ENCODE measurements at places on chromosomes 16 and 17.
A peak's percentile ranks its signal among the peaks of the same experiment; 100 is the strongest.

- no peak for DNase-seq
Measured at GRCh38 chr17:56679115-56679776, 85.7 kb downstream of the NOG start.

DNA sequence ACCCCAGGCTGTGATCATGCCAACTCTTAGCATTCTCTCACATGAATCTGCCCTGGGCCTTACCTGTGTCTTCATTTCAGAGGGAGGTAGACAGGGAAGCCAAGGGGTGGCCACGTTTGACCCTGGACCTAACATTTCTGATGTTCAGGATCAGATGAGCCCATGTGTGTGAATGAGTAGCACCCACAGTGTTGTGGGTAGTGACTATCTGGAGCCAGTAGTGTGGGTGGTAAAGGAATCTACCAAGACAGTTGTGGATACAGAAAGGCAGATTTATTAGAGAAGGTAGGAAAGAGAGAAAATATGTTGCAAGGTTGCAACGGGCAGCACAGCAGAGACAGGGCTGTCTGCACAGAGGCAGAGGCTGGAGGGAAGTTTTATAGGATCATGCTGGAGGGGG lies 60.5 kb downstream of the TK2 start:
- no peak for DNase-seq

DNA sequence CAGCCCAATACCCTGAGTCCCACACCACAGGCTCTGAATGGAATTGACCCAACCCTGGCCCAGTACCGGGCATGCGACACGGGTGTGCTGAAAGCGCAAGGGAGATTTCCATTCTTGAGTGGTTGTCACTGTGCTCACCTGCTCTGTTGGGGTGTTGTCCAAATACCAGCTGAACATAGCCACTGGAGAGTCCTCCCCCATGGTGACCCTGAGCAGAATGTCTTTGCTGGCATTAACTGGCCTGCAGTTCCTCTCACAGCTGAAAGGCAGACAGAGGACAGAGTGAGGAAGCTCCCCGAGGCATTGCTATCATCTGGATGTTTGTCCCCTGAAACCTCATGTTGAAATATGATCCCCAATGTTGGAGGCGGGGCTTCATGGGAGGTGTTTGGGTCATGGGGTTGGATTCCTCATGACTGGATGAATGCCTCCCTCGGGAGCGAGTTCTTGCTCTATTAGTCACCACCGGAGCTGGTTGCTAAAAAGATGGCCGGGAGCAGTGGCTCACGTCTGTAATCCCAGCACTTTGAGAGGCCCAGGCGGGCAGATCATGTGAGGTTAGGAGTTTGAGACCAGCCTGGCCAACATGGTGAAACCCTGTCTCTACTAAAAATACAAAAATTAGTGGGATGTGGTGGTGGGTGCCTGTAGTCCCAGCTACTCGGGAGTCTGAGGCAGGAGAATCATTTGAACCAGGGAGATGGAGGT lies 57.3 kb upstream of the BCO1 start:
- DNase-seq, result no peak

GRCh38 chr16:86514481-86515376 lies 4.4 kb downstream of the FOXF1 start:
- DNase-seq, result no peak

DNA sequence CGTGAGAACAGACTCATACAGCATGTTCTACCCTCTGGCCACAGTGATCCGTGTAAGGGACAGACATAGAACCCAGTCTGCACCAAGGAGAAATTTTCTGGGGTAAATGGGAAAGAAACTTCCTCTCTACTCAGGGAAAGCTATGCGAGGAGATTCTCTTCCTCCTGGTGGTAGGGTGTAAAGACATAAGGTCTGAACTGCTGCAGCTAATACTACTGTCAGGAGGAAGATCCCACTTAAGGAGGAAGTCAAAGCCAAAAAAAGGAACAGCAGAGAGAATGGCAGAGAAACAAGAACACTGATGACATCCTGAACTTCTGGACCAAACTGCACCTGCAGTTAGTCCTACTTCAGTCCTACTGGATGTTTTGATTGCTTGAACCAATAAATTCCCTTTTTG lies 7.1 kb upstream of the TM4SF5 start:
- DNase-seq, result no peak

GRCh38 chr16:79177018-79177417 lies 423.5 kb downstream of the MAF start:
- DNase-seq, result no peak

GRCh38 chr17:49342575-49342936 lies 19.5 kb downstream of the ZNF652 start:
- no peak for DNase-seq

DNA sequence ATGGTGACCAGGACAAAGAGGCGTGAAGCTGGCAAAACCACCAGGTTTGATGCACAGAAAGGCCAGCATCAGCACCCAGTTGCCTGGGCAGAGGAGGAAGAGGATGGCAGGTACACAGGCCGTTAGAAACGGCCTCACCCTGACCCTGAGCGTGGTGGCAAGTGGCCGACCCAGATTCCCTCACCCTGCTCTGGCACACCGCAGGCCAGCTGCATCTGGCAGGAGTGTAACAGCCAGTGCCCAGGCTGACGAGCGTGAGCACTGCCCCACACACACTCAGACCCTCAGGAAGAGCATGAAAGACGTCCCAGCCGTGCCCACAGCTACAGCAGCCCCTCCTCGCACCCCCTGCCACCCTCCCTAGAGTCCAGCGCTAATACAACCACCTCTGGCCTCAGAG lies 82.0 kb downstream of the ANKRD11 start:
- no peak for DNase-seq

DNA sequence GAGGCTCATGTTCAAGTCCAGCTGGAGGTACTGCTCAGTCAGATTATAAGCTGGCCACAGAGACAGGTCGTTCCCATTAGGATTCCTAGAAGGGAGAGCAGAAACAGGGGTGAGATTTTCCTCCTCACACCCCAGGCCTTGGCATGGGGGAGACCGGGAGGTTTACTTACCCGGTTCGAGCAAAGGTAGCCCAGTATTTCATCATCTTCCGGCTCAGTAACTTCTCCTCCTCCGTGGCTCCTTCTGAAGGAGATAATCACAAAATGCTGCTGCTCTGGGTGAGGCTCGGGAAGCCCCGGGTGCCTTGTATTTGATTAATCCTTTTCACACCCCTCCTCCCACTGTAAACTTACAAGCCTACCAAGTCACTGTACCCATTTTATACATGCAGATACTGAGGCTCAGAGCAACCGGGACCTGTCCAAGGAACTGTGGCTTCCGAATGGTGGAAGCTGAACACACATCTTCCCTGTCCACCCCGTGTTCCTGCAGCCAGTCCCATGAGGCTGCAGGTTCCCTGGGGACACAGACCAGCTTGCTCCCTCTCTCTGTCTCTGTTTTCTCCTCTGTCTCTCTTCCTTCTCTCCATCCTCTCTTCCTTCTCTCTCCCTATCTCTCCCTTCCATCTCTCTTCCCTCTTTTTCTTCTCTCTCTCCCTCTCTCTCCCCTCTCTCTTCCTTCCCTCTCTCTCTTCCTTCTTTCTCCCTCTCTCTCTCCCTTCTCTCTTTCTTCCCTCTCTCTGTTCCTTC lies 13.9 kb upstream of the CES1 start:
- no peak for DNase-seq

DNA sequence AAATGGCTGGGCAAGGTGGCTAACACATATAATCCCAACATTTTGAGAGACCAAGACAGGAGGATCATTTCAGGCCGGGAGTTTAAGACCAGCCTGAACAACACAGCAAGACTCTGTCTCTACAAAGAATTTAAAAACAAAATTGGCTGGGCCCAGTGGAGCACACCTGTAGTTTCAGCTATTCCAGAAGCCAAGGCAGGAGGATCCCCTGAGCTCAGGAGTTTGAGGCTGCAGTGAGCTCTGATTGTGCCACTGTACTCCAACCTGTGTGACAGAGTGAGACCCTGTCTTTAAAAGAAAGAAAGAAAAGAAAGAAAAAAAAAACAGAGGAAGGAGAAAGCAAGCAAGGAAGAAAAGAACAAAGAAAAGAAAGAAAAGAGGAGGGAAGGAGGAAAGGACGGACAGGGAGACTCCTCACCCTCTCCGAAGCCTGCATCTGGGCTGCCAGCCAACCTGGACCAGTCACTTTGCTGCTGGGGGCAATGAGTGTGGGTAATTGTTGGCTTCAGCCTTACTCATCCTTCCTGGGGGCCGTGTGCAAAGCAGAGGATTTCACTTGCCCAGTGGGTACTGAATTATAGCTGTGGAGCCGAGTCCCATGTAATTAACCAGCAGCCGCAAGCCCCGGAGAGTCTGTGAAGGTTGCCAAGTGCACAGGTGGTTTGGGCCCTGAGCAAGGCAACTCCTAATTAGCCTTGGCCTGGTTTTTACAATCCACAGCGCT lies 6.7 kb upstream of the MT4 start:
- DNase-seq, result peak; percentile 60

DNA sequence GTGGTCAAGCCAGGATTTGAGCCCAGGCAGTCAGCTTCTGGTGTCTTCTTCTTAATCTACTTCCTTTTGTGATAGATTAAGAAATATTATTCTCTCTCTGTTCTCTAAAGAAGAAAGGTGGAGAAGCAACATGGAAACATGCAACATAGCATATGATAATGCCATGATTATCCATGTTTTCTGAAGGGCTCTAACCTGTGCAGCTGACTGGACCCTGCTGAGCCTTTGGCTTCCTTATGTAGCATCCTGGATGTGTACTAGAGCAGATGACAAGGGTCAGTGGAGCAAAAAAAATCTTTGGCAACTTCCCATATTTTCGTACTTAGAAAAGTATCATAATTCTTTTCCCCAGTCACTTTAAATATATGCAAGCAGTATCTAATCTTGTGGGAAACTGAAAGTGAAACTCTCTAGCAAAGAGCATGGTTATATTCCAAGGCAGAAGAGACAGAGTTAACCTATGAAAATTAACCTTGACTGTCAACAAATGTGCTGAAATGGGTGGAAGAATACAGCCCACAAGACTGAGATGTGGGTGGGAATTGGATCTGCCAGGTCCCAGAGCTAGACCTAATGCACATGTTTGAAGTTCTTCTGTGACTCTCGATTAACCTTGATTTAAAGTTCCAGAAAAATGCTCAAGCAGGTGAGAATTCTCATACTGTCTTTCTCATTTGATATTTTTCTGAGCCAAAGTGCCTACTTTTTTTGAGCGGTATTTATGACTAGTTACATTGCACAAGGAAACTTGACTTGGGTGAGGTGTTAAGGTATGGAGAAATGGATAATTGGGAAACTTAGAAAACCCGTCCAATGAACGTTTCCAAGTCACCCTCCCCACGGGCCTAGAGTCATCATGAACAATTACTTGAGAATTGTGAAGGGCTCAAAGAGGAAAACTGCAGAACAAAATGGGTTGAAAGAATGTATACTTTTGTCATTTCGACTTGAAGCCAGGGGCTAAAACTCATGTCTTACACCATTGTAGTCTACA lies 248.6 kb downstream of the FTO start:
- DNase-seq, result no peak

GRCh38 chr16:48054881-48055601 lies 100.8 kb downstream of the ABCC12 start:
- peak; percentile 22 for DNase-seq

DNA sequence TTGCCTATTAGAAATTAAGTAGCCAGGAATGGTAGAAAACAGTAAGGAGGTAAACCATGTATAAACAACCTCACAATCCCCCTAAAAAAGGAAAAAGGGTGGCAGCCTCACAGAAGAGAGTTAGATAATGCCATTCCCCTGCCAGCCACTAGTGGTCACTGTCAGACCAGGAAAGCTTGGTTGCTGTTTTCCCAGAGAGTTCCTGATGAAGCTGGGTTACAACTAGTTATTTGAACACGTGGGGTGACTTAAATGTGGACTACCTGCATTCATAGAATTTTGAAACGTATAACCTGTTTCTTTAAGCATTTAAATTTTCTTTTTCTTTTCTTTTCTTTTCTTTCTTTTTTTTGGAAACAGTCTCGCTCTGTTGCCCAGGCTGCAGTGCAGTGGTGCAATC lies 5.8 kb downstream of the GPRC5C start:
- no peak for DNase-seq

- DNase-seq, result no peak
Measured at GRCh38 chr16:76565542-76565941, 288.3 kb downstream of the CNTNAP4 start.

DNA sequence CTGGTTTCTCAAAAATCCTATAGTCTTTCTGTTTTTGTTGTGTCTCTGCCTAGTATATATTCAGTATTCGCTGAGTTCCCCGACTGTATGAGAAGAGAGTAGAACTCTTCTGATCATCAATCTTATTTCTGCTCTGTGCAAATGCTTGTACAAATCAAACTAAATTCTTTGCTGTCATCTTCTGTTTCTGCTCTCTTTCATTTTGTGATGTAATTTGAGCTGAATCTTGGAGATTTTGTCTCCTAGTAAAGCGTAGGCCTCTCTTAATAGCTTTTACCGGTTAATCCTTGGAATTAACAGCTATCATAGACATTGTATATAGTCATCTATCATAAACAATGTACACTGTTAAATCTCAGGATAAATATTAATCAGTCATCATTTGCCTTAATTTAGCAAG lies 61.9 kb downstream of the OMG start:
- no peak for DNase-seq

DNA sequence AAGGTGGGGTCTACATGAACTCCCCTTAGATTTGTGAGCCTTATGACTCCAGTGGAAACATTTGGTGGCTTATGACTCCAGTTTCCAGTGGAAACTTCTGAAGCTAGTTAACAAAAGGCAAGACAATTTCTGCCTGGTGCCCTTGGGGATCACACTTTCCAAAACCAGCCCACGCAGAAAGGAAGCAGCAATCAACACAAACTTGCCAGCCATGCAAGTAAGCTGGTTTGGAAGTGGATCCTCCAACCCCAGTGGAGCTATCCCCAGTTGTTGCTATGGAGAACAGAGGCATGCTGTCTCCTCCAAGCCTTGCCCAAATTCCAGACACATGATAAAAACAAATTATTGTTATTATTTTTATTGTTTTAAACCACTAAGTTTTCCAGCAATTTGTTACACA lies 130.9 kb downstream of the CDH11 start:
- no peak for DNase-seq

DNA sequence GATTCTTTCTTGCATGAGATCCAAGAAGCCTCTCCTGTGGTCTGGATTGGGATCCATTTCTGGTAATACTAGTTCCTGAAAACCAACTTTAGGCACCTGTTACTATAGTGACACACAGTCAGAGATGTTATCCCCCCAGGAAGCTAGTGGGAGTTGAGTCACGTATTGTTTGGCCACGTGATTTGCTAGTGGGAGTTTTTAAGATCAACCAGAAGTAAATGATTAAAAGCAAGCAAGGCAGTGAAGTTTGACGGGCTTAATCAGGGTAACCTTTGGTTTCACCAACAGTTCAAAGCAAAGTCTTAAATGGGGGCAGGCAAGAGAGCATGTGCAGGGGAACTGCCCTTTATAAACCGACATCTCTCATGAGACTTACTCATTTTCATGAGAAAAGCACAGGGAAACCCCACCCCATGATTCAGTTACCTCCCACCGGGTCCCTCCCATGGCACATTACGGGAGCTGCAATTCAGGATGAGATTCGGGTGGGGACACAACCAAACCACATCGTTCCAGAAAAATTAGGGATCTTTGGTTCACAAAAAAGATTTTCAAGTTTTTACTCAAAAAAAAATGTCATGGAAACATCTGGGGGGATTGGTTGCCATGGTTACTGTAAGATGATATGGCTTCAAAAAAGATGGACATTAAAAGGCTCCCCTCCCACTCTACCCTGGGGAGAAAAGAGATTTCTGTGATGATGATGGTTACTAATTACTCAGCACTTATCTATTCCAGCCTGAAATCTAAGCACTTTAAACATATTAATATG lies 483.1 kb upstream of the ERCC4 start:
- no peak for DNase-seq
